Thymus (tissue), 14 donors: ENCODE measurements at places on chromosomes 16 and 17. TPM values are rescaled to one million over a fixed set of nuclear protein-coding genes. Genes with fewer than 3 reads are reported as not detected.

ZNF764 gene
- total RNA-seq: 5.7 TPM

ZFPM1 gene
- 1.6 TPM for total RNA-seq

PMM2 gene
- 13.8 TPM for total RNA-seq

KRT17 gene
- 195 TPM for total RNA-seq

AANAT gene
- total RNA-seq: not detected

SKAP1 gene
- 28.8 TPM for total RNA-seq

KCNH6 gene
- total RNA-seq: 0.05 TPM

CLDN6 gene
- 0.28 TPM for total RNA-seq

KRTAP4-6 gene
- total RNA-seq: not detected

HYDIN gene
- total RNA-seq: 0.33 TPM

ZG16 gene
- total RNA-seq: 0.09 TPM

CENPX gene
- total RNA-seq: 44.5 TPM

NGFR gene
- 1.9 TPM for total RNA-seq

TSNAXIP1 gene
- total RNA-seq: 0.76 TPM

PSMB10 gene
- 258 TPM for total RNA-seq

DNAI2 gene
- 0.38 TPM for total RNA-seq

KRT20 gene
- 0.85 TPM for total RNA-seq

KRT39 gene
- total RNA-seq: not detected

SREBF1 gene
- 18.1 TPM for total RNA-seq

FOXC2 gene
- 0.09 TPM for total RNA-seq

CCL8 gene
- 1.4 TPM for total RNA-seq

RHBDL3 gene
- 0.19 TPM for total RNA-seq

MEOX1 gene
- 9.0 TPM for total RNA-seq
